ENCODE measurements at places on chromosomes 3 and 15.

GRCh38 chr3:105362021-105362665, 4.6 kb upstream of the ALCAM start:
- no peak for DNase-seq

- DNase-seq = no peak
These were observed 37.8 kb upstream of the TASOR start for GRCh38 chr3:56720849-56721248.

DNA sequence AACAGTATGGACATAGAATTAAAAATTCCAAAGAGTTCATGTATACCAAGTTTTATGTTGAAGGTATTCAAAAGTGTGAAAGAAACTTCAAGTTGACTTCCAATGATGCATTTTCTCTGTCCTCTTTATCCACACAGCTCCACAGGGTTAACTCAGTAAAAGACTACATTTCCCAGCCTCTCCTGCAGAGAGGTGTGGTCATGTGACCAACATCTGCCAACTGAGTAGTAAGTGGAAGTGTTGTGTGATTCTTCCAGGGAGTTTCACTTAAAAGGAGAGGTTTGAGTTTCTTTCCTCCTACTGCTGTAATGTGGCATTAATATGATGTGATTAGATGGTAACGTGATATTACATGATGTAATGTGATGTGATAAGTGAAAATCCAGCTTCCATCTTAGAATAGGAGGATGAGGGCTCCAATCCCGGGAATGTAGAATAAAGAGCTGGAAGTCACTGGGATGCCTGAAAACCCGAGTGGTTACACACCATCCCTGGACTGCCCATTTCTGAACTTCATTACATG, 280.6 kb downstream of the ARRDC4 start:
- no peak for DNase-seq

DNA sequence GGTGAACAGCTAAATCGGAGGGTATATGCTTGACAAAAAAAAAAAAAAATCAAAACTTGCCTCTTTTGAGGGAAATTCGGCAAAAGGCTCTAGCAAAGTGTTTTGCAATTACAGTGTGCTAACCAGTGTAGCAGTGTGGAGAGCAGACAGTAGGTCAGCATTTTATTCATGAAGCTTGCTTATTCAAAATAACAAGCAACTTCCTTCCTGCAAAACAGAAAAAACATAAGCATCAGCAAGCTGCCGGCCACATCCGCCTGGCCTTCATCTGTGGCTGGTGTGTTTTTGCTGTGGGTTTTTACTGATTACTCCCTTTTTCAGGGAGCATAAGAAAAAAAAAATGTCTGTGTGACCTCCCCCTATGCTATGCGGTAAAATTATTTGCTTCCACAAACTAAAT, 434.1 kb downstream of the OCA2 start:
- no peak for DNase-seq

GRCh38 chr15:76108021-76108723, 48.4 kb downstream of the TMEM266 start:
- DNase-seq = no peak

DNA sequence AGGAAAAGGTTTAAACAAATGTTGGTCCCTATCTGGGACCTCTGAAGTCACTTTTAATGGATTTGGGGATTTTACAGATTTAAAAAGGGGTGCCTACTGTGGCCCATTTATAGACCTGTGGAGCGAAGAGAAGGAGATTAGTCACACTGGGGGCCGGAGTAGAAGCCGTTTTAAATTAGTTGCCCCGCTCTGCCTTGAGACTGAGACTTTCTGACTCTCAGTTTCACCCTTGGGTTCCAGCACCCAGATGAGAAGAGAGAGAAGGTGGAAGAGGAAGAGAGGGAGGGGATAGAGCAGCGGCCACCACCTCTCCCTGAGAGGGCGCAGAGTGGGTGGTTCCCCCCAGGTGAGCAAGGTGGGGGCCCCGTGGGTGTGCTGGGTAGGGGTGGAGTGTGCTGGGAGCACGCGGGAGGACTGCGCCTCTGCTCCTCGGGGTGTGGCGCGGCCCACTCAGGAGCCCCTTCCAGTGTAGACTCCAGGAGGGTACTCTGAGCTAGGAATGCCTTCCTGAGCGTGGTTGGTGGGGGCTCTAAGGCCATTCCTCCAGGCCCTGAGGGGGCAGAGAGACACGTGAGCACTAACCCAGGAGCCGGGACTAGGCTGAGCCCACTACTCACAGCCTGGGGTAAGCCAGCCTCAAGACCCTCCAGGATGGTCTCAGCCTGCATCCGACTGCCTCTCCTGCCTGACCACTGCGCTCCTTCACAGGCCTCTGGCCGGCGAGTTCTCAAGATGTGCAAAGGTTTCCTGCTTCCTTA, 32.6 kb upstream of the RAB6B start:
- no peak for DNase-seq

DNA sequence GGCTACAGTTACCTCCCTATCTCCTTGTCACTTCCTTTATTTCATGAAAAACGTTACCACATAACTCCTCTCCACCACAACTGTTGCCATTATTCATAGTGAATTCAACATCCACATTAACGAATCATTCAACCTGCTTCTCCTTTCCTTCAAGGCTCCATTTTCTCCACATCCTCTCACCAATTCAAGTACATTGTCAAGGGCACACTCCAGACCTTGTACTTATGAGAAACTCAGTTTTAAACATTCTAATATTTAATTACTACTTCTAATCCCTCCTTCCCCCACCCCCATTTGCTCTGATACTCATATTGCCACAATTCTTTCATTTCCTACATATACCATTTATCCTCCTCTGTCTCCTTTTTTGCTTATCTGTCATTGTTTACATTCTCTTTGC, 871.2 kb downstream of the TUSC7 start:
- DNase-seq = no peak

GRCh38 chr3:69695933-69696332, 43.3 kb upstream of the MITF start:
- no peak for DNase-seq

- DNase-seq = no peak
These were observed 152.3 kb downstream of the ZBTB20 start for GRCh38 chr3:114994554-114995341.

DNA sequence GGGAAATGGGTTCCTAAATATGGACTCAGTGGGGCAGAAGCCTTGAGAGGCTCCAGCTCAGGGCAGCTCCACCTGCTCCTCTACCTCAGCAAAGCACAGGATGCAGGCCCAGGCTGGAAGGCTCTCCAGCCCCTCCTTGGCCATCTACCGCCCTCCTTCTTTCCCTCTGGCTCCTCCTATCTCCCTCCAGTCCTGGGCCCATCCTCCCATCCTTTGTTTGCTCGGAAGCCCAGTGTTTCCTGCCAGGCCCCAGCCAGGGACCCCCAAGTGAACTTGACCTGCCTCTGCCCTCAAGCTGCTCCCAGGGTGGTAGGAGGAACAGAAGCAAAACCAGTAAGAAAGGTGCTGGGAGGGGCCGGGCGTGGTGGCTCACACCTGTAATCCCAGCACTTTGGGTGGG, 20.1 kb downstream of the MAPKAPK3 start:
- DNase-seq = no peak

GRCh38 chr3:156187146-156187769, 66.9 kb downstream of the KCNAB1 start:
- DNase-seq = no peak

- peak; percentile 33 for DNase-seq
These were observed 13.4 kb downstream of the WDR48 start for GRCh38 chr3:39065197-39065596.

DNA sequence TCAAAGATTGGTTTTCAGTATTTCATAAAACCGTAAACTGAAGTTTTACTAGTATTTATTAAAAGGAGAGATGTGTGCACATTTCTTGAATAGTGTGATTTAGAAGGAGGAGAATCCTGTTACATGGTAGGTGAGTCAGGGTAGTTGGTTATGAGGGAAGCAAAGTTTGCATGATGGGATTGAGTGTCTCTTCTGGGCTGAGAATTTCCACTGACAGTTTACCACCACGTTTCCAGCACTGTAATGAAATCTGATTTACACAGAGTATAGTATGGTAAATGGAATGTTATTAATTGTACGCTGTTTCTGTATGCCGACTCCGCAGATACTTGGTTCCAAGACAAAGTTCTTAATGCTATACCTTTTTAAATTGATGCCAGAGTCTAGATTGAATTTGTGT, 1.6 kb downstream of the NECTIN3 start:
- no peak for DNase-seq

DNA sequence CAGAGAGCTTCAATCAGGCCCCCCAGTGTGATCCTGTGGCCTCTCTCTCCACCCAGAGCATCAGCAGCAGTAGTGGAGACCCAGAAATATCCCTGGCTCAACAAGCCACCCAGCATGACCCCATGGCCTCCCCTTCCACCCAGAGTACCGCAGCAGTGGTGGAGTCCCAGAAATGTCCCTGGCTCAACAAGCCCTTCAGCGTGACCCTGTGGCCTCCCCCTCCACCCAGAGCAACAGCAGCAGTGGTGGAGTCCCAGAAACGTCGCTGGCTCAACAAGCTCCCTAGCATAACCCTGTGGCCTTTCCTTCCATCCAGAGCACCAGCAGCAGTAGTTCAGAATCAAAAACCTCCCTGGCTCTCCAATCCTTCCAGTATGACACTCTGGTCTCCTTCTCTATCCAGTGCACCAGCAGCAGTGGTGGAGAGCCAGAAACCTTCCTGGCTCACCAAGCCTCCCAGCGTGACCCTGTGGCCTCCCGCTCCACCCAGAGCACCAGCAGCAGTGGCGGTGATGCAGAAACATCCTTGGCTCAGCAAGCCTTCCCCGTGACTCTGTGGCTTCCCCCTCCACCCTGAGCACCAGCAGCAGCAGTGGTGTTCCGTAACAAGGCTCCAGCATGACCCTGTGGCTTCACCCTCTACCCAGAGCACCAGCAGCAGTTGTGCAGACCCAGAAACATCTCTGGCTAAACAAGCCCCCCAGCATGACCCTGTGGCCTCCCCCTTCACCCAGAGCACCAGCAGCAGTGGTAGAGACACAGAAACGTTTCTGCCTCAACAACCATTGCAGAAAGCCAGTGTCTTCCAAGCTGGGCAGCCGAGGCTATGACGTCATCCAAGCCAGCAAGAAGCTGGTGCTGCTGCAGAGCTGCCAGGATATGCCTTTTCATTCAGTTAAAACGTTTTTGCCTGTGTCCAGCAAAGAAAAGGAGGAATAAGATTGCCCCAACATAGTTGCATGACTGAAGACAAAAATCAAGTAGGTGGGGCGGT, 61.3 kb upstream of the TAMM41 start:
- DNase-seq = no peak

- no peak for DNase-seq
These were observed 98.5 kb upstream of the OSTN start for GRCh38 chr3:191100516-191100915.

- DNase-seq = no peak
These were observed 32.2 kb upstream of the ST8SIA2 start for GRCh38 chr15:92361321-92362000.

- DNase-seq = no peak
These were observed 12.3 kb upstream of the ULK4 start for GRCh38 chr3:41974223-41974622.

DNA sequence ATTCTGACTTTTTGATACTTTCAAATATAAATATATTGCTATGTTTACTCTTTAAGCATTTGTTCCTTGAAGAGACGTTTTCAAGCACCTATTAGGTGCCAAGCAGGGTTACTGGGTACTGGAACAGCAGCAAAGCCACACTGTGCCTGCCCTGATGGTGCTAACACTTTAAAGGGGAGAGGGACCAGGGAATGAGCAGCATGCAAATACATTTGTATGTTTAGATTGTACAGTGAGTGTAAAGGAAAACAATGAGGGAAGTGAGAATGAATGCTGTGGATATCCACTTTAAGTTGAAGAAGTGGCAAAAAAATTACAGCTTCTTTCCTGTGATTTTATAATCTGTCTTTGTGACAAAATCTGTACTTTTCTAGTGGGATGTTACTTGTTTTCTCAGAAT, 400.2 kb upstream of the ATP11B start:
- no peak for DNase-seq

GRCh38 chr15:58043192-58043903, 22.2 kb downstream of the ALDH1A2 start:
- peak; percentile 66 for DNase-seq

GRCh38 chr3:28867836-28868235, 413.0 kb upstream of the RBMS3 start:
- no peak for DNase-seq

DNA sequence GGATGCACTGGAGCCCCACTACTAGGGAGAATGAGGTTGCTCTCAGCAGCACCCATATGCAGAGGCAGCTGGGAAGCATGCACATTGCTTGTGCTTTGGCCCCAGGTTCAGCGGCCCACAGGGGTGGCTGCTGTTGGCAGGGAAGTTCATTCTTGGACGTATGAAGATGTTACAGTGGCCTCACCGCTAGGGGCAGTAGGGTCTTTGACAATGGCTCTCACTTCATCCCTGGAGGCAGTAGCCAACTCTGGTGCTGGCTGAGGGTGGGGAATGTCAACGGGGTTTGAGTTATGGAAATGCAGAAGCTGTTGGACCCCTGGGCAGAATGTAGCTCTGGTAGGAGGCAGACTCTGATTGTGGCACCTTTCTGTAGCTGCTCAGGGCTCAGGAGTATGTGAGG, 279.9 kb downstream of the SCAPER start:
- no peak for DNase-seq

GRCh38 chr3:69212411-69213160, 90.2 kb upstream of the LMOD3 start:
- no peak for DNase-seq

DNA sequence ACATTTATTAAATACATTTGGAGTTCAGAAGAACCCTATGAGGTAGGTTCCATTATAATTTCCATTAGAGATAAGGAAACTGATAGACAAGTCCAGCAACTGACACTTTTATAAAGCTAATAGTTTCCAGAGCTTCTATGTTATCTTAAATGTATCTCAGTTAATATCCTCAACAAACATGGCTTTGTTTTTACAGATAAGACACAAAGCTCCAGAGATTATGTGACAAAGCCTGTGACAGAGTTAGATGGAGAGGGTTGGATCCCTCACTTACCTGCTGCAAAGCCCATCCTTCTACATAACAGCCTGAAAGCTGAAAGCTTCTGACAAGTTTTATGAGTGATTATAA, 473 bp upstream of the COMMD2 start:
- DNase-seq = no peak

- no peak for DNase-seq
These were observed 27.6 kb upstream of the GPR171 start for GRCh38 chr3:151230646-151231045.

GRCh38 chr15:64536244-64536836, 76.0 kb downstream of the ZNF609 start:
- DNase-seq = no peak

DNA sequence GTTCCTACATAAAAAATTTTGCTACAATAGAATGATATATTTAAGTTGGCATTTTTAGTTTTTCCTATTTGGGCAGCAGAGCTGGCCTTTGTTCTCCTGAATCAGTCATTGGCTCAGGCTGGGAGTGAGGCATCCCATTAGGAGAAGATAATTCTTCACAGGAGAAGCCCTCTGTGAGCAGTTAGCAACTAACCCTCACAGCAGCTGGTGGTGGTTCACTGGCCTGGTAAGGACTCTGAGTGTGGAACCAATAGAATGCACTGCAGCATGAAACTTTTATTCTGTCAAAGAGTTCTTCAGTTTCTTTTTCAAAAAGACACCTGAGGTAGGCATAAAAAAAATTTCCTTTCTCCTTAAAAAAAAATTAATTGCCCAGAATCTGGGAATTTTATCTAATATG, 562.6 kb downstream of the ZNF385D start:
- no peak for DNase-seq
